ENCODE measurements at places on chromosomes 2 and 18.
A peak's percentile ranks its signal among the peaks of the same experiment; 100 is the strongest.

GRCh38 chr2:144629935-144630334 lies 110.0 kb upstream of the ZEB2 start:
- no peaks in the 10 kb centered on the region for H3K4me1 ChIP-seq
- H3K27me3 ChIP-seq, result no peaks in the 10 kb centered on the region
- H3K36me3 ChIP-seq, result no peaks in the 10 kb centered on the region
- no peak overlapping the region for H3K4me3 ChIP-seq
- H3K27ac ChIP-seq, result no peak overlapping the region

- no peak overlapping the region for H3K4me3 ChIP-seq
- H3K4me1 ChIP-seq, result peaks cover 45% of the 10 kb centered on the region
- no peaks in the 10 kb centered on the region for H3K36me3 ChIP-seq
- H3K27me3 ChIP-seq, result no peaks in the 10 kb centered on the region
- no peak for DNase-seq
Observed at GRCh38 chr2:61456070-61456745, 14.7 kb downstream of the USP34 start.

DNA sequence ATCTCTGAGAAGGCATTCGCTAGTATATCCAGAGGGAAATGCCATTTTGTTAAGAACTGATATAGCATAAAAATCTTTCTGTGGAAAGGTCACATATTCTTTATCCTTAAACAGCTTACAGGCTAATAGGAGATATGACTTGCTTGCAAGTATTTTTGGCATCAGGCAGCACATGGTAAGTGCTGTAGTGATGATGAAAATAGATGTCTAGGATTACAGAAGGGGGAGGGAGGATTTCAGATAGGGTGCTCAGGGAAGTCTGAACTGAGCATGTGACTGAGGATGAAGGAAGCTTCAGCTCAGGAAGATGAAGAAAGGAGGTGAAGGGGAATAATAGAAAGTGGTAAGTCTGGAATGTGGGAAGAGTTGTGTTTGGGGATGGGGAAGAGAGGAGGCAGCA lies 158.5 kb upstream of the NOSTRIN start:
- H3K4me3 ChIP-seq, result no peak overlapping the region
- DNase-seq, result no peak
- H3K27ac ChIP-seq, result peak overlapping the region; percentile 7
- no peaks in the 10 kb centered on the region for H3K36me3 ChIP-seq
- H3K4me1 ChIP-seq, result peaks cover 20% of the 10 kb centered on the region
- H3K27me3 ChIP-seq, result no peaks in the 10 kb centered on the region

- H3K4me1 ChIP-seq, result no peaks in the 10 kb centered on the region
- H3K27me3 ChIP-seq, result no peaks in the 10 kb centered on the region
- no peaks in the 10 kb centered on the region for H3K36me3 ChIP-seq
- DNase-seq, result no peak
Observed at GRCh38 chr2:189486237-189486770, 45.0 kb downstream of the WDR75 start.

DNA sequence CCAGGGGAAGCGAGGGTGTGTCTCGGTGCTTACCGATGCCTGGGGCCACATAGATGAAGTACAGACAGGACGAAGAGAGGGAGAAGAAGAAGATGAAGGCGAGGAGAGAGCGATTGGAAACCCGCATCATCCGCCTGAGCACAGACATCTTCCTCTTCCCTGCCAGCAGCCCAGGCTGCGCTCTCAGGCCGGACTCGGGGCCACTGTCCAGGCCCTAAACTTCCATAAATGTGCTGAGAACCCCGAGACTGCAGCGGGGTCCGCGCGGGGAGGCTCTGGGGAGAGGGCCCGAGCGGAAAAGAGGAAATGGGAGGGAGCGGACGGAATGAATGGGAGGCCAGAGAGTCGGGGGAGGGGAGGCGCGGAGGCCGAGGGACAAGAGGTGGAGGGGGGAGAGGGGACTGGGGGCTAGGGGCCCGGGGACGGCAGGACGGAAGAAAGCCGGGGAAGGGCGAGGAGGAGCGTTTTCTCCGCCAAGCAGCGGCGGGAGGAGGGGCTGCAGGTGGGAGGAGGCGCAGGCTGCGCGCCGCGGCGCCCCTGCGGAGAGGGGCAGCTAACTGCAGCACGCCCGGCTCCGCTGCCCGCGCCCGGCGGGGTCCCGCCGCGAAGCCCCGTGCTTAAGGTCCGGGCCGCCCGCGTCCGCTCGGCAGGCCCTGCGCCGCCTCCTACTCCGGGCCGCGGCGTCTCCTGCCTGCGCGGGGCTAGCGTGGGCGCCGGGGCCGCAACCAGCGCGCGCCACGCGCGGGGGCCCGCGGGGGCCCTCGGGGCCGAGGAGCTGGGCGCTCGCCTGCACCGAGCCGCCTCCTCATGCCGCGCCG lies at the start of gene B4GALT6:
TSS of gene B4GALT6 (minus strand) at position 303 of the 818 bp plus-strand sequence. CDS start at position 148, 155 bp downstream.
- DNase-seq, result no peak
- peaks cover 46% of the 10 kb centered on the region for H3K4me1 ChIP-seq
- no peaks in the 10 kb centered on the region for H3K27me3 ChIP-seq
- peak within 1 kb of the TSS; percentile 85 for H3K27ac ChIP-seq
- H3K36me3 ChIP-seq, result no peaks in the 10 kb centered on the region

DNA sequence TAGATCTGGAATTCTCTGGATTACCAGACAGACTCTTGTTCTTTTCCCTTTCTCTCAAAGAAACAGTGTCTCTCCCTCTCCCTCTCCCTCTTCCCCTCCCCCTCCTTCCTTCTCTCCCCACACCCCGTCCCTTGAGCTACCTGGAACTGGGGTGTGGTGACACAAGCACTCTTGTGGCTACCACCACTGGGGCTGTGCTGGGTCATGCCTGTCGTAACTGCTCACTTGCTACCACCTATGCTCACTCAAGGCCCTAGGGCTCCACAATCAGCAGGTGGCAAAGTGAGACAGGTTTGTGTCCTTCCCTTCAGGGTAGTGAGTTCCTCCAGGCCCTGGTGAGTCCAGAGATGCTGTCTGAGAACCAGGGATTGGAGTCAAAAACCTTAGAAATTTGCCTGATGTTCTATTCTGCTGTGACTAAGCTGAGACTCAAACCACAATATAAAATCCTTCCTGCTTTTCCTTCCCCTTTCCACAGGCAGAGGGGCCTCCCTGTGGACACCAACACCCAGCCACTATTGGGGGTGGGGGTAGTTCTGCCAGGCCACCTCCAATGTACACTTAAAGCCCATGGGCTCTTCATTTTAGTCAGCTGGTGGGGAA lies 70.8 kb downstream of the OXER1 start:
- DNase-seq, result no peak
- no peaks in the 10 kb centered on the region for H3K4me1 ChIP-seq
- no peaks in the 10 kb centered on the region for H3K27me3 ChIP-seq
- no peak overlapping the region for H3K4me3 ChIP-seq

- peaks cover 32% of the 10 kb centered on the region for H3K4me1 ChIP-seq
- H3K36me3 ChIP-seq, result no peaks in the 10 kb centered on the region
- no peaks in the 10 kb centered on the region for H3K27me3 ChIP-seq
- H3K4me3 ChIP-seq, result peak within 1 kb of the TSS; percentile 72
- H3K27ac ChIP-seq, result peak within 1 kb of the TSS; percentile 72
Observed at GRCh38 chr2:27582695-27583389, at the start of gene ZNF512. TSS of gene ZNF512 (plus strand) at chr2:27583042. CDS start at chr2:27583113, 71 bp downstream.

- H3K4me3 ChIP-seq, result no peak overlapping the region
- H3K36me3 ChIP-seq, result no peaks in the 10 kb centered on the region
- DNase-seq, result no peak
- no peaks in the 10 kb centered on the region for H3K27me3 ChIP-seq
- peaks cover 7% of the 10 kb centered on the region for H3K4me1 ChIP-seq
Observed at GRCh38 chr2:161113693-161114575, 46.3 kb upstream of the TANK start.

GRCh38 chr2:66695226-66695735 lies 260.4 kb downstream of the MEIS1 start:
- no peaks in the 10 kb centered on the region for H3K36me3 ChIP-seq
- H3K4me1 ChIP-seq, result peaks cover 60% of the 10 kb centered on the region
- H3K27ac ChIP-seq, result peak overlapping the region; percentile 83
- H3K27me3 ChIP-seq, result no peaks in the 10 kb centered on the region
- no peak overlapping the region for H3K4me3 ChIP-seq
- DNase-seq, result no peak

DNA sequence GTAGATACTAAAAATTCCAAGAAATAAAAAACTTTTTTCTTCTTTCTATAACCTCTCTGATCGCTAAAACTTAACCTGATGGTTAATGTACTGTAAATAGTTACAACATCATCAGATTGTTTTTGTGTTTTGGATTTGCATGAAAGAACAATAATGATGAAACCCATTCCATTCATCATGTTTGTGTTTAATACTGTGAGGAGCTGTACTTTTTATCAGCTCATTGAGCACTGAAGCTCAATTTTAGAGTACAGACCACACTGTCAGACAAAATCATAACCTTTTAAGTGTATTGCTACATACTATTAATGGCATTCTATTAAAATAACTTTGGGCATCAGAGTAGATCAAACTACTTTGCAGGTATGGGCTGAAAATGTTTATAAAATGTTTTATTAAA lies 14.8 kb upstream of the BBS5 start:
- no peak overlapping the region for H3K27ac ChIP-seq
- no peaks in the 10 kb centered on the region for H3K36me3 ChIP-seq
- H3K27me3 ChIP-seq, result no peaks in the 10 kb centered on the region
- no peak overlapping the region for H3K4me3 ChIP-seq
- H3K4me1 ChIP-seq, result no peaks in the 10 kb centered on the region

GRCh38 chr2:19392191-19392590 lies 33.8 kb upstream of the OSR1 start:
- no peak for DNase-seq
- H3K4me1 ChIP-seq, result no peaks in the 10 kb centered on the region
- no peaks in the 10 kb centered on the region for H3K27me3 ChIP-seq
- H3K27ac ChIP-seq, result no peak overlapping the region

DNA sequence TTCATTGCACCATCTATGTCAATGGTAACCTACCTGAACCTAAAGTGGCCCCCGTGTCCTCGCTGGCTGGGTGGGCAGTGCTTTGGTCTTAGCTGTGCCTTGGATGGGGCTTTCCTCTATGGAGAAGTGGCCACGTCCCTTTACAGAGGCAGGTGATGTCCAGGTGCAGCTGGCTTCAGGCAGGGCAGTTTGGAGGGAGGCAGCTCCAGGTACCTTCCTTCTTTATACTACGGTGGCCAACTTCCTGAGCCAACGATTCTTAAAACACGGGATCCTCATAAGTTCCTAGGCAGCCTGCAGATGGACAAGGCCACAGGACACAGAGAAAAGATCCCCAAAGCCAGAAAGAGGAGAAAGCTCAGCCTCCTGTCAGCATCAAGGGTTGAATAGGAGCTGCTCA lies 517.3 kb upstream of the HS6ST1 start:
- no peaks in the 10 kb centered on the region for H3K4me1 ChIP-seq
- DNase-seq, result peak; percentile 89
- H3K36me3 ChIP-seq, result no peaks in the 10 kb centered on the region
- H3K4me3 ChIP-seq, result no peak overlapping the region

- peaks cover 23% of the 10 kb centered on the region for H3K4me1 ChIP-seq
- no peaks in the 10 kb centered on the region for H3K36me3 ChIP-seq
- DNase-seq, result no peak
Observed at GRCh38 chr18:48072428-48073204, 142.2 kb upstream of the SMAD2 start.

DNA sequence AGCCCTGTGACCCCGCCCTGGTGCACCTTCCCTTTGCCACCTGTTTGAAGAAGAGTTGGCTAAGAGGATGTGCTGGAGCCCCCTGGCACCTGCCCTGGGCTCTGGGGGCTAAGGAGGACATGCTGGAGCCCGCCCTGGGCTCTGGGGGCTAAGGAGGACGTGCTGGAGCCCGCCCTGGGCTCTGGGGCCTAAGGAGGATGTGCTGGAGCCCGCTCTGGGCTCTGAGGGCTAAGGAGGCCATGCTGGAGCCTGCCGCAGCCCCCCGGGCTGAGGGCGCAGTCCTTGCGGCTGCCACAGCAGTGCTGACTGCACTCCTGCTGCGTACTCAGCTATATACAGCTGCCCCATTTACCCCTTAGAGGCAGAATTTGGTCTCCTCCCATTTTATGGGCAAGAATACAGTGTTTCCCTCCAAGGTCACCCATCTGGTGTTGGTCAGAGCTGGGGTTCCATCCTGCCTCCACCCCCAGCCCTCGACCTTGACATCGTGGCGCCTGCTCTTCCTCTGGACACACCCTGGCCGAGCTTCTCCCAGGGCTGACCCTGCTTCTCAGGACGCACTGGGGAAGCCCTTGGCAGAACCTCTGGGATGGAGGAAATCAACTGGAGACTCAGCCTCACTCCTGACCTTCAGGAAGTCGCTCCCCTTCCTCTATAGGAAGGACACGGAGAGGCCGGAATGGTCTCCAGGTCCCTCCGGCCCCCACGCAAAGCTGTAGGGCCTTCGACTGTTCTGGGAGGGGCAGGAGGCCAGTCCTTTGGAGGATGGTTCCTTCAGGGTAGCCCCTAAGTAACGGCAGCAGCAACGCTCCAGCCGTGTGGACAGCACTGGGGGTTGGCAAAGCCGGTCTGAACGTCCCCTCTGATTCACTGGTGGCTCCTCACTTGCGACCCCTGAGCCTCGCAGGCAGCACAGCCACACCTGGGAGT lies 65.0 kb upstream of the HPCAL1 start:
- no peaks in the 10 kb centered on the region for H3K27me3 ChIP-seq

DNA sequence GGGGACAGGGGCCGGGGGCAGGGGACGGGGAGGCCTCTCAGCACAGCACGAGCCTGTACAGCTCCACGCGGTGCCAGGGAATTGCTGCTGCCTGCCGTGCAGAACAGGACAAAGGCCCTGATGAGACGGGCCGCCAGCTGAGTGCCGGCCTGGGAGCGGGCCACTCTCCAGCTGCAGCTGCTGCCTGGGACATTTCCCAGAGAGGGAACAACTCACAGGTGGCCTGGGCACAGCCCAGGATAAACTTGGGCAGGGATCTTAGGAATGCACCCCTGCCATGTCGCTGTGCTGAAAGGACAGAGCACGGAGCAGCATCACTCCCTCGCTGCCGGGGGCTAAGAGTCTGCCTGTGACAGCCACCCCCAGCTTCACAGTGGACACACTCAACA lies 38.8 kb downstream of the CENPO start:
- no peak overlapping the region for H3K27ac ChIP-seq
- H3K36me3 ChIP-seq, result peaks cover 9% of the 10 kb centered on the region
- no peak overlapping the region for H3K4me3 ChIP-seq
- H3K4me1 ChIP-seq, result peaks cover 11% of the 10 kb centered on the region
- H3K27me3 ChIP-seq, result no peaks in the 10 kb centered on the region
- no peak for DNase-seq

- no peaks in the 10 kb centered on the region for H3K36me3 ChIP-seq
- no peak overlapping the region for H3K4me3 ChIP-seq
- no peak overlapping the region for H3K27ac ChIP-seq
- no peaks in the 10 kb centered on the region for H3K4me1 ChIP-seq
- no peak for DNase-seq
Observed at GRCh38 chr2:127615511-127616166, 30.3 kb upstream of the GPR17 start.

GRCh38 chr18:11689669-11690565 lies 853 bp downstream of the GNAL start:
- H3K27me3 ChIP-seq, result no peaks in the 10 kb centered on the region
- no peaks in the 10 kb centered on the region for H3K36me3 ChIP-seq
- H3K27ac ChIP-seq, result peak overlapping the region; percentile 70
- peaks cover 5% of the 10 kb centered on the region for H3K4me1 ChIP-seq
- H3K4me3 ChIP-seq, result peak overlapping the region; percentile 86

DNA sequence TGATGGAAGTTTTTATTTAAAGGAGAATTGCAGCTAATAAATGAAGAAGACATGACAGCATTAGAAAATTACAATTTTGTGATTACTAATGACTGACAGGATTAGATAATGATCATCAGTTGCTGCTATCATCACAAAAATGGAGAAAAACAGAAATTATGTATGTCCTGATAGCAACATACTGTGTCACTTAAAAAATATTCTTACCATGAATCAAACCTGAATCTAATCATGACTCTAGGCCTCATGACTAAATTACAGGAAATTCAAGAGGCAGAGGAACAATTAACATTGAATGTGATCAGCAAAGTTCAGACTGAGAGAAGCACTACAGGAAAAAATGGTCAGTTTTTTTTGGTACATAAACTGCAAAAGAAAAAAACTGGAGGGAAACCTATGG lies 147.8 kb downstream of the PMAIP1 start:
- H3K36me3 ChIP-seq, result no peaks in the 10 kb centered on the region
- H3K4me1 ChIP-seq, result no peaks in the 10 kb centered on the region
- DNase-seq, result no peak
- no peak overlapping the region for H3K27ac ChIP-seq
- no peaks in the 10 kb centered on the region for H3K27me3 ChIP-seq
- H3K4me3 ChIP-seq, result no peak overlapping the region
